Small intestine (tissue), 16 donors: ENCODE measurements at places on chromosomes 4 and X. TPM values are rescaled to one million over a fixed set of nuclear protein-coding genes. Genes with fewer than 3 reads are reported as not detected.

GUCY1B1 gene
- polyA plus RNA-seq: 8.1 TPM

SMIM10 gene
- not detected for polyA plus RNA-seq

- no peak for DNase-seq
Measured at GRCh38 chr4:52157641-52158316, 106.7 kb downstream of the SPATA18 start.

- DNase-seq: no peak
Measured at GRCh38 chr4:172514011-172514410, 654.6 kb upstream of the GALNT7 start.

DNA sequence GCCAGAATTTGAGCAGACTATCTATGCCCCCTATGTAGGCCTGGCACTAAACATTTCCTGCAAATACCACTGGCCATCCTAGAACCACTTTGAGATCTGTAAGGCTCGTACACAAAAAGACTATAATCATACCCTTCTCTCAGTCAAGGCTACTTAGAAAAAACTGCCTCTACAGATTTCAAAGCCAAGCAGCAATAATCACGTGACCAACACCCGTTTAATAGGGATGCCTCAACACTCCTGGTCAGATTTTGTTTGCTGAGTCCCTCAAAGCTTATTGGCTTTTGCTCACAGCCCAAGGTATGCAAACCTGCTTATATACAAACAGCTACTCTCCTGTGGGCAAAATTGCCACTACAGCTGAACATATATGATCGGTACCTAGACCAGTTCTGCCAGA is 897 bp downstream of the COX7B2 start:
- no peak for DNase-seq

- peak; percentile 56 for DNase-seq
Measured at GRCh38 chr4:186027405-186027804, 41.6 kb upstream of the TLR3 start.

- no peak for DNase-seq
Measured at GRCh38 chr4:17327591-17327990, 184.3 kb downstream of the QDPR start.

DNA sequence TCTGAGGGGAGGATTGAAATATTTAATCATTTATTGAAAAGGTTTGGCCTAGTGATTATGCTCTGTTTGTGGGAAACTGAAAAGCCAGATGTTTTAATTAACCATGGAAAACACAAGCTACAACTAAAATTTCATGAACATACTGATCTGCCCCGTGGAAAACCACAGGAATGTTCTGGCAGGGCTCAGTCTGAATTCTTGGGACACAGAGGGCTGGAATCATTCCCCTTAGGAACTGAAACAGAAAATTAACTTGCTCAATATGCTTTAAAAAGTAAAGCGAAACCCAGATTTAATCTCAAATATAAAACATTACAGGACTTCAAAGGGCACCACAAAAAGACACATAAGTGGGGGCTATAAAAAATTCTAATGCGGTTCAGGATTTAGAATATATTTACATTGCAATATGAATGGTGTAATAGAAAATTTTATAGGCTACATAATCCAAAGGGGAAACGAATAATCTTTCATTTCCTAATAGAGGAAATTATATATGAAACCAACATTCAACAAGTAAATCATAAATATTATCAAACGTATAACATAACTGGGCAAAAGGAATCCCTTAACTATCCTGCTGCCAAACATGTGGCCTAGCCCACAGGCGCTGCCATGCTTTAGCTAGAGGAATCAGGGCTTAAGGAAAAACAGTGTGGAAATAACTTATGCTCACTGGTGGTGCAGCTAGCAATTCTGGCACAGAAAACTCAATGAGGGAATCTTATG is 70.9 kb downstream of the APBB2 start:
- DNase-seq: no peak

DNA sequence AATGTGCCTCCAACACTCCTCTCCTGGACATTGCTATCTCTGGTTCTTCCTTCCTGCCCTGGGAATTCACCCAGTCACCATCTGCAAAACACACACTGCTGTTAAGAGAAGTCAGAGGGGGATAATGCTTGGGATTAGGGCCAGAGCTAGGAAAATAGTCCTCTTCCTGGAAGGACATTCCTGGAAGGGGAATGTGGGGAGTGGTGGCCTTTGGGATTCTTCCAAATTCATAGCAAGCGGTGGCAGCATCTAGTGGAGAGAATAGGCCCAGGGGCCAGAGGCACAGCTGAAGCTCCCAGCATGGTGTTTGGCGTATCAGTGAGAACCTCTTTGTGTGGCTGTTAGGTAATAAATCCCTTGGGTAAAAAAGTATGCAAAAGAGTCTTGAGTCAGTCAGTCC is 34.3 kb downstream of the SHROOM4 start:
- no peak for DNase-seq

DNA sequence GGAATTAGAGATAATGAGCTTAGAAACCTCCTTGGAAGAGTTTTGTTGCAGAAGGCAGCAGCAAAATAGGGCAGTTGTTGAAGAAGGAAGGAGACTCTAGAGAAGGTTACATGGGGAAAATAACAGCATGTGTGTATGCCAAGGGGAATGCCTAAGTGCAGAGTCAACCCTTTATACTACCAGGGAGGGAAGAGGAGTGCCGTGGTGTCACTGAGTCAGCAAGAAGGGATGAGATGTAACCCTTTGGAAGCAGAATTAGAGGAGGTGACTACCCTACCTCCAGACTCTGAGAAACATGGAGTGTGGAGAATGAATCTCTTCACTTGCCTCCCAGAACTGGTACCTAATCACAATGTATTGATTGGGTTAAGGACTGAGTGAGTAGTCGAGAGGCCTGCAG is 6.7 kb upstream of the GABRE start:
- DNase-seq: no peak

- no peak for DNase-seq
Measured at GRCh38 chrX:68193234-68193633, 240.1 kb downstream of the OPHN1 start.

DNA sequence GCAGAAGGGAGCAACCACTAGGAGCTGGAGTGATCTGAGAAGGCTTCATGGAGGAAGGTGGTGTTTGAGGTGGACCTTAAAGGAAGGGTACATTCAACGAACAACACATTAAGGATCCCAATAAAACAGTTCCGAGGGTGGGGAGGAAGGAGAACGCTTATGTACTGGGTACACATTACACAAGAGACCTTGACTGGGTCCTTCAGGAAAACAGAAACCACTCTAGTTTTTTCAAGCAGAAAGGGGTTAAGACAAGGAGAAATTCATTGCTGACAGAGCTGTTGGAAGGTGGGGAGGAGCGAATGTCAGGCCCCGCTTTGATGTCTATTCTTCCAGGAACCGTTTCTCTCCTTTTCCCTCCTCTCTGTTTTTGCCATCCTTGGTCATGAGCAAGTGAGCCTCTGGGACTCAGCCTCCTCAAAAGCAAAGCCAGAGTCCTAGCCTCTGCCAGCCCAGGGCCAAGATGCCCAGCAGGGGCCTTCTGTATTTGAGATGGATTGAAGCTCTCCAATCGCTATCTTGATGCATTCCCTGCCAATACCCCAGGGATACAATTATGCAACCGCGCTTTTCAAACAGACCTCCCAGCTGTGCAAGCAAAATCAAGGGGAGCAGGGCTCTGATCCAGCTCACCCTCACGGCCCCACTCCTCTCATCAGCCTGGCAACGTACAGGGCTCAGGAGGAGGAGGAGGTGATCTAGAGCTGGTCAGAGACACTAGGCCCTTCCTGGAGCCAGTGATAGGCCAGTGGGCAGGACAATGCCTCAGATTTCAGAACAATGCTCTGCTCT is 48.4 kb downstream of the ZBTB49 start:
- DNase-seq: no peak

DNA sequence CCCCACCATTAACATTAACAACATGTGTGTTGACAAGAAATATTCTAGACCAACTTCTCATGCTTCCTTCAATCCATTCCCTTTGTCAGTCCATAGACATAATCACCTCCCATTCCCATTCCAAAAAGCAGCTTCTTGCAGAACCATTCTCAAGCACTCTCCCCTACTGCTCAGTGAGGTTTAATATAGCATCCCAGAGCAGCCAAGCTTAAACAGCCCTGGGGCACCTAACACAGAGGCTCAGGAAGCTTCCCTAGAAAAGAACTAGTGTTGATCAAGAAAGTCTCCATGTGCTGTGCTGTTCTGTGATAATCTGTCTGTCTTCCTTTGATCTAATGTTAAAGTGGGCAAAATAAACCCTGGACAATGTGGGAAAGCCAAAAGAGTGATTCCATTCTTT is 174.2 kb upstream of the NOCT start:
- no peak for DNase-seq

- no peak for DNase-seq
Measured at GRCh38 chr4:23999714-24000469, 110.0 kb upstream of the PPARGC1A start.
